ENCODE measurements at places on chromosomes 5 and 9.
A peak's percentile ranks its signal among the peaks of the same experiment; 100 is the strongest.

- no peak for DNase-seq
These were observed 5.5 kb upstream of the DMRT2 start for GRCh38 chr9:1044643-1045042.

- peak; percentile 8 for DNase-seq
These were observed 51.1 kb upstream of the ORM1 start for GRCh38 chr9:114271556-114272510.

GRCh38 chr9:120308495-120308894 lies 271.5 kb downstream of the CDK5RAP2 start:
- DNase-seq = no peak

- no peak for DNase-seq
These were observed 16.3 kb upstream of the SPINK4 start for GRCh38 chr9:33223696-33224095.

DNA sequence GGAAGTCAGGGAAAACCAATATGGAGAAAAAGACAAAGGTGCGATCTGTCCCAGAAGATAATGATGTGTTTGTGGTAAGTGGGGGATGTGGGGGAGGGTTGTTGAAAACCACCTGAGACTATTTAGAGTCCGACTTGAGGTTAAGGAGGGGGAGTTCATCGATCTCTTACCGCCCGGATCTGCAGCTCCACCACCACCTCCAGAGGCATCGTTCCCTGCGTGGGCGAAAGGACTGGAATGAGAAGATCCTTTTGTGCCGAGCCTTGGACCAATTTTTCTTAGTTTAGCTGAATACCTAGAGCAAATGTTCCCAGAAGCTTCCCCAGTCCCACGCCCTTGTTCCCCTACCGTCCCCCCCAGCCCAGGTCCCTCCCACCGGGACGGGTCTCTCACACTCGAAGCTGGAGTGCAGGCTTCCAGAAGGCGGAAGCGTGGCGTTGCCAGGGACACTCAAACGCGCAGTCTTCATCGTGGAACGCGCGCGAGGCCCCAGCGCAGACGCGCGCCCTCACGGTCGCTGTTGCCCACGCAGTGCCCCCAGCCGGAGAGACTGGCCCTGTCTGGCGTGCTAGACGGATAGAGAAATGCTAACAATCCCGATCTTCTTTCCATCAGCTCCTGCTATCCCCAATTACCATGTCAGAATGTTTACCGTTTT lies at the start of gene SPATA6L:
SPATA6L (minus strand) TSS at position 439 of the 658 bp plus-strand sequence; CDS start at position 209, 230 bp downstream.
- DNase-seq = peak; percentile 37

GRCh38 chr5:137989419-137989818 lies 43.5 kb downstream of the FAM13B start:
- no peak for DNase-seq

GRCh38 chr5:138972230-138972629 lies 97.1 kb upstream of the LRRTM2 start:
- no peak for DNase-seq

DNA sequence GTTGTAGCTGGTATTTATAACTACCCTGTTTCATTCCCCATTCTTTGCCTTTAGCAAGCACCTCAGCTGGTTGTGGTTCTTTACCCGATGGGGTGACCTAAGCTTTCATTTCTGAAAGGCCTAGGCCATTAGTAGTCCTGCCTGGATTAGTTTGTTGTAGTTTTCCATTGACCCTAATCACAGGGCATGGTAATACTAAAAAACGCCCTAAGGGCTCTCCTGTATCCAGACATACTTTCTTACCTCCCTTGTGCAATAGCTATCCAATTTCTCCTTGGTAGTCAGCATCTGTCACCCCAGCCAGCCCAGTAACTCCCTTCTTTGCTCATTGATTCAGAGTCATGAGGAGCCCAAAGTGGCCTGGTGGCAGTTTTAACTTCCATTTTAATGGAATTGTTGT lies 24.0 kb downstream of the TMOD1 start:
- no peak for DNase-seq

GRCh38 chr5:175214152-175214551 lies 229.8 kb downstream of the DRD1 start:
- DNase-seq = no peak

- no peak for DNase-seq
These were observed 52.2 kb downstream of the MTAP start for GRCh38 chr9:21854594-21854993.

- no peak for DNase-seq
These were observed 12.6 kb downstream of the SIL1 start for GRCh38 chr5:139185589-139185988.

DNA sequence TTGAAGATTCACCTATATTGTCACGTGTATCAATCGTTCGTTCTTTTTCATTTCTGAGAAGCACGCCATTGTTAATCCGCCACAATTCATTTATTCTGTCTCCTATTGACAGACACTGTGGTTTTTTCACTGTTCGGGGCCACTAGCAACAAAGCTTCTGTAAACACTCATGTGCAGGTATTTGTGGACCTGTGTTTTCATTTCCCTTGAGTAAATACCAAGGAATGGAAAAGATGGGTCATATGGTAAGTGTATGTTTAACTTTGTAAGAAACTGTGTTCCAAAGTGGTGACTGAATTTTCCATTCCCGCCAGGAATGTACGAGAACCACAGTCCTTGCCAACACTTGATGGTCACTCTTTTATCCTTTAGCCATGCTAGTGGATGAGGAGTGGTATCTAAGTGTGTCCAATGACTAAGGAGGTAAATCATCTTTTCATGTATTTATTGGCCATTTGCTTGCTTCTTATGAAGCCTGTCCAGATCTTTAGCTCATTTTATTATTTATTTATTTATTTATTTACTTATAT lies 10.7 kb downstream of the ABO start:
- no peak for DNase-seq

DNA sequence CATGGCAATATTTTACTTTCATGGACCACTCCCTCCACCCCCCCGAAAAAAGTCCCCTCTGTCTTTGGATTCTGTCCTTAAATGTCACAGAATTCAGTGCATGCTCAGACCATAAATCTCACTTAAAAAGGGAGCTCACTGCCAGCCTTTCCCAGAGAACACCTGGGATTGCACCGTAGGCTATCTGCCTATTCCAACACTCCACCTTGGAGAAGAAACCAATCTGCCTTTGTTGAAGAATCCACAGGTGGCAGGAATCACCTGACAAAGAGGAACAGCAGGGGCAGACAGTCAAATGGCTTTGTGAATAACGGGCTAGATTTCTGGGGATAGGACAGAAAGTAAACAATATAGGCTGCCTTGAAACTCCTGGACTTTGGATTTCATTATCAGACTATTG lies 306.7 kb upstream of the BRINP1 start:
- DNase-seq = no peak

DNA sequence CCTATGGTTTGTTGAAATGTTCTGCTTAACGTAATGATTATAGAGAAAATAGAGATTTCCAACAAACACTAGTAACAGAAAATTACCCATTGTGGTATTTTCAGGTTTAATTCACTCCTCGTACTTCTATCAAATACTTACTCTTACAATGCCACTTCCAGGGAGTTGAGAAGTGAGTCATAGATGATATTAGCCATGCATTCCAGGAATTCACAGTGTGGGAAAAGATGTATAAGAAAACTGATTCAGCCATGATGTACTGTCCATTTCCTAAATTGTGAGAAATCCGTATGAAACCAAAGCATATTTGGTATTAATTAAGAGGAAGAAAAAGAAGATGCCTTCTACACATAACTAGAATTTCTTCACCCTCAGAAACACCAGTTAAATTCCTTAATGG lies 1854.6 kb upstream of the WWC1 start:
- DNase-seq = no peak

DNA sequence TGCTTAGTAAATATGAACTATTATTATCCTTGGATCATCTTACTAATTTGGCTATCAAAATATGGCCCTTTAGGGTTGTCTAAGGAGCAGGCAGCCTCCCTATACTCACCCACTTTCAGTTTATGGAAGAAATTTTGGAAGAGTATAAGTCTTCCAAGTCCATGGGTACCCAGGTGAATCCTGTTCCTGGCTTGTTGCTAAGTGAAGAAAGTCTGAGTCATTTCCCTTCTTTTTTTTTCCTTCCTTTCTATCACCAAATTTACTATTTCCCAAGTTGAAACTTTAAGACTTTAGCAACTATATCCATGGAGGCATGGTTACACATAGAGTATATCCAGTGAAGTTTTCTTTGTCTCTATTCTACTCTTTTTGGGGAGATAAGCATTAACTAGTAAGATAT lies 184.0 kb upstream of the ACTBL2 start:
- DNase-seq = no peak

GRCh38 chr5:98217138-98217537 lies 556.3 kb upstream of the RGMB start:
- no peak for DNase-seq

DNA sequence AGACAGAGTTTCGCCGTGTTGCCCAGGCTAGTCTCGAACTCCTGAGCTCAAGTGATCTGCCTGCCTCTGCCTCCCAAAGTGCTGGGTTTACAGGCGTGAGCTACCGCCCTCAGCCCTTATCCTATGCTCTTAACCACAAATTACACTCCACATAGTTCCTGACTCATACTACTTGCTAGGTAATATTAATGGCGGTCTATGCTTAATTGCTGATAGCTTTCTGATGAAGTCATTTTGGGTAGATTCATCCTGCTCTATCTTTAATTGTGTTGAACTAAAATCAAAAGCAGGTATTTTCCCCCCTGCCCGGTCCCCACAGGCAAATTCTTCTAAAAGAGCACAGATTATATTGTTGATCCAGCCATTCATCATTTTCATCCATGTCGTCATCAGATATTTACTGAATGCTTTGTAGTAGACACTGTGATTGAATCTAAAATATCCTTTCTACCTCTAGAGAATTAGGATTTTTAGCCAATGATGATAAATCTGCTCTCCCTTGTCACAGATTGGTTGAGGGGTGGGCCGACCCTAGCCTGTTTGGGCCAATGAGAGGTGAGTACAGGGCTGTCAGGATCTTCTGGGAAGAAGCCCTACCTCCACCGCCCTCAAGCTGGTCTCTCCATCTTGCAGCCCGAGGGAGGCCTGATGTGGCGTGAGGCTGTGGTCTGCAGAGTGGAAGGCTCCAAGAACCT lies 144.8 kb downstream of the NR3C1 start:
- DNase-seq = no peak

GRCh38 chr5:94693043-94693822 lies 74.8 kb downstream of the SLF1 start:
- DNase-seq = peak; percentile 1

DNA sequence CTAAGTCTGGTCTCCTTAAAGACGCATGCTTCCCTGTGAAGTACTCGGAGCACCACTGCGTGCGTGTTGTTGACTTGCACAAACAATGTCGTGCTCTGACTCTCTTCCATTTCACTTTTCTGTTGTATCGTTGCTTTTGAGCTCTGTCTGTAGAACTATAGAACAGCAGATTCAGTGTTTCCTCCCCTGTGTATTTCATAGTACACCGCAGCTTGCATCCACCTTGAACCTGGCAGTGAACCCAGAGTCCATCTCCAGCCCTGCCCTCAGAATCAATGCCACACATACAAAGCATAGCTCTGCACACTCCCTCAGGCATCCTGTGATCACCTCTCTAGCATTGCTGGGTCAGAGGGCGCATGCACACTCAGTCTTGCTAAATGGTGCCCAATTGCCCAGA lies 37.2 kb upstream of the ADAMTS2 start:
- no peak for DNase-seq

- no peak for DNase-seq
These were observed 51.1 kb upstream of the TNFSF15 start for GRCh38 chr9:114856942-114857315.

DNA sequence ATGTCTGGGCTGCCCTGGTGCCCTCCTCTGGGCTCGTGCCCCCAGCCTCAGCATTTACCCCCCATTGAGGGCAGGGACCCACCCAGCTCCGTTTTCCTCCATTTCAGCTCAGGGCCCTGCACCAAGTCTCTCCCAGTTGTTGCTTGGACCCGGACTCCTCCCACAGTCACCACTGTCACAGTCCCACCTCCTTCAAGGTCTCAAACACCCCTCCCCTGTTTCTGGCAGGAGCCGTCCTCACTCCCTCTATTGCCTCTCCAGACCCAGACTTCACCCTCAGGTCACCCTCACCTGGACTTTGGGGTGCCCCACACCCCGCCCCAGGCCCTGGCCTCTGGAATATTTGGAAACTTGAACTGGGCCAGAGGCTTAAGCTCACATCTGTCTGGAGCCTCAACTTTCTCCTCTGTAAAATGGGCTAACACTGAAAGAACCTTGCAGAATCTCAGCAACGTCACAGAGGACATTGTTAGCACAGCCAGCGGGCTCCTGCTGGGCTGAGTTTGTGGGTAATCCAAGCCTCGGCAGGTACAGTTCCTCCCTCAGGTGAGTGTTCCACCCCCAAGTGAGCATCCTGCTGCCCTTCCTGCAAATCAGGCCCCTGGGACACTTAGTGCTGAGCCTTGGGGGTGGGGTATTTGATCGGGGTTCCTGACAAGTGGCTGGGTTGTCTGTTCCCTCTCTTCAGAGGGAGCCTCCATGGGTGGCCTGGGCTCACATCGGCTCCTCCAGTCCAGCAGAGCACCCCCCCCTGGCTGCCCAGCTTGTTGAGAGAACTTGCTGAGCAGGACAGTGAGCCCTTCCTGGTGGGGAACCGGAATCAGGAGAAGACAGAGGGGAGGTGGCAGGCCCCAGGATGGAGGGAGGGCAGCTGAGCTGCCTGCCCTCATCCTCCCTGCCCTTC lies 130.1 kb downstream of the C9orf50 start:
- no peak for DNase-seq

DNA sequence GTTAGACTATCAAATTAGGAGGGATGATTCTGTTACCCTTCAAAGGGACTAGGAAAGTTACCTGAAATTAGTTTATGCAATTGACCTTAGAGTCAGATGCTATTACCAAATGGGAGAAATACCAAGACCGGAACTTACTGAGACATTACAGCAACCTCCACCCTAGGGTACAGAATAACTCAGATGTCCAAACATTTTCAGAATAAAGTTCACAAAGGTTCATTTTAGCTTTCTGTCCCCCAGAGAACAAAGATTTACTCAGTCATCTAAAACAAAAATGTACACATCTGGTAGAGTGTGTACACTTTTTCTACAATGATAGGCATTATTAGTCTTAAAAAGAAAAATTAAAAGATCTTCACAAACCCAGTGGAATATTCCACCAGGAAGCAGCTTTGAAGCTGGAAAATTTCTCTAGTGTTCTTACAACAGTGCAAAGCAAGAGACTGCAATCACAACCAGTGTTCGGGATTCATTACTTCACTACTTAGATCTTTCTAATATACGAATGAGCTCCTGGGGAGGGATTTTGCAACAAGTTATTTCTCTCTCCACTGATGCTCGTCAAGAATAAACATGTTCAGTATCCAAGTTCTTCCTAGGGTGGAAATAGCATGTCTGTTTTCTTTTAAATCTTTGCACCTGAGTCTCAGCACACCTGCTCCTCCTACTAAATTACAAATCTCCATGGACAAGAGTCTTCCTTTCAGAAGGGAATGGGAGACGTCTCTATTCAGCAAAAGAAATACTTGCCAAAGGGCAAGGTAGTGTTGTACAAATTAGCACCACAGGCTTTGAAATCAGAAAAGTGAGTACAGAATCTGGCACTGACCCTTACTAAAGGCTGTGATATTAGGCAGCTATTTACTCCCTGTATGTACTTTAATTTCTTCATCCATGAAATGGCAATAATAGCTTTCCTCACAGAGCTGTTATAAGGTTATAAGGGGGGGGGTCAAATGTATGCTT lies 8.8 kb downstream of the ETF1 start:
- DNase-seq = no peak

- DNase-seq = no peak
These were observed 372.5 kb downstream of the ARHGEF28 start for GRCh38 chr5:73998489-73998888.
